Activated CD4-positive, CD25-positive, alpha-beta regulatory T cell (primary cell): ENCODE measurements at places on chromosomes 7 and 10.
A peak's percentile ranks its signal among the peaks of the same experiment; 100 is the strongest.

DNA sequence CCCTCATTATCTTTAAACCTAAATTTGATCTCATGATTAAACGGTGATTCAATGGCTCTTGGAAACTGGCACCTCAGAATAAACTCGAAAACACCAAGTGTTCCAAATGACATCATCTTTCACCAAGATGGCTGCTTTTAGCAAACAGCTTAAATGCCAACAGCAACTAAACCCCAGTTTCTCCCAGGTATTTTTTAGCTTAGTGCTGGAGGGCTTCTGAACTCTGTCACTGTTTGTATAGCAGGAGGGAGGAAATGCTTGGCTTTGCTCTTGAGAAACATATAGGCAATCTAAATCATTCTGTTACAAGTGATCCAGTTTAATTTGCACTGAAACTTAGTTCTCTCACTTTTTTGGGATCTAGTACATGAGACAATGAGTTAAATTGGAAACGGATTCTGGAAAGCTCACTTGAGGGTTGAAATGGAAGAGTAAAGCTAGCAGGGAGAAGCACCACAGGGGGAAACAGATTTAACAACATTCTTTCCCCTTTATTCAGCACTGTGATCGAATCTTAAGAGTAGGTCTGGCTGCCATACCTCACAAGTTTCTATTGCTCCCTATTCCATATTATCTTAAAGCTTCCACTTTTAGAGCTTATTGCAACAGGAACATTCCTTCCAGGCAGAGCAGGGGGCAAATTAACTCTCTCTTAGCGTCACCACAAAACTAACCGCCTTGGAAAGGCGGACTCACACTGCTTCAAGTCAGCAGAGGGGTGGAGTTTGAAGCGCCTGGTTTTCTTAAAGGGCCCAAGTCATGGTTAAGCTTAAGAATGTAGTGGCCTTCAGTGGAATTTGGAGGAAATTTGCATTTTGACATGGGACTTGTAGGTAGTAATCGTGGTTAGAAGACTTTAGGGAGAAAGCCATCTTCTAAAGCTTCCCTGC lies 1.8 kb upstream of the CCDC6 start:
- no peak for DNase-seq

DNA sequence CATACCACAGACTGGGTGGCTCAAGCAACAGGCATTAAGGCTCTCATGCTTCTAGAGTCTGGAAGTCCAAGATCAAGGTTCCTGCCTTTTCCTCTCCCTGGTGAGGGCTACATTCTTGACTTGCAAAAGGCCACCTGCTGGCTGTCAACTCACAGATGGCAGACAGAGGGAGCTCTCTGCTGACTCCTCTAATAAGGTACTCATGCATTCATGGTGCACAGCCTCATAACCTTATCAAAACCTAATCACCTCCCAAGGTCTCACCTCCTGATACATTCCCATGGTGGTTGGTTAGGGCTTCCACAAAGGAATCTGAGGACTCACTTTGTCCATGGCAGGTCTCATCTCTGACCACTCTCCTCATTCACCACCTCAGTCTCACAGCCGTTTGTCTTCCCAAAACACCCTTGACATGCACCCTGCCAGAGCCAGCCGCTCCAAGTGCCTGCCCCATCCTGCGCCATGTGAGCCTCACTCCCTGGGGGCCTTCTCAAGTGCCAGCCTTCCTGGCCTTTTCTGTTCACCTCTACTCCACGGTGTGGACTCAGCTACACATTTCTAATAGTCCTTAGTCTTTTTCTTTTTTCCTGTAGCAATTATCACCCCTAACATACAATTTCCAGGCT lies 400.3 kb upstream of the ADARB2 start:
- DNase-seq, result no peak

DNA sequence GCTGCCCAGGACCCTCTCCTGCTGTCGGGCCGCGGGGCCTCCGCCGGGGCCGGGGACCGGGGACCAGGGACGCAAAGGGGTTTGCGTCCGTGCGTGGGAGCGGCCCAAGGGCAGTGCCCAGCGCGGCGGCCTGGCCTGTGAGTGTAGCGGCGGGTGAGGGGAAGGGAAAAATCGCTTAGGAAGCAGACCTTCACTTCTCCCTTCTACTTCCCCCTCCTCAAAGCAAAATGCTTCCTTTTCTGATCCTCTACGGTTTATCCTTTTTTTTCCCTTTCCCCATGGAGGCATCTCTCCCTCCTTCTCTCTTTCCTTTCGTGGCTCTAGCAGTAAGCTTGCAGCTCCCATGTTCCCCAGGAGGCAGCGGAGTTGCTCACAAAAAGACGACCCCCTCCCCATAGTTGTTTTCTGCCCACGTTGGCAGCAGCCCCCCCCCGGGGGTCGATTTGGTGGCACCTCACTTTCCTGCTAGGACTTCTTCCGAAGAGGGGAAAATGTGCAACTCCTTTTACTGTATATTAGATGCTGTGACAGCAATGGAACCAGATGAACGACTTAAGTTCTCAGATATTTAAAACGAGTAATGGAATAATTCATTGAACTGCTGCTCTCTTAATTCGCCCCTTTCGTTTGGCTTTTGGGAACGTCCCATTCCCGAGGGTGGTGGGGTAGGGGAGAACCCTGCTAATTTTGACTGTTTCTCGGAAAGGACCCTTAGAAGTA lies 724 bp downstream of the CAPZA2 start:
- no peak for DNase-seq

DNA sequence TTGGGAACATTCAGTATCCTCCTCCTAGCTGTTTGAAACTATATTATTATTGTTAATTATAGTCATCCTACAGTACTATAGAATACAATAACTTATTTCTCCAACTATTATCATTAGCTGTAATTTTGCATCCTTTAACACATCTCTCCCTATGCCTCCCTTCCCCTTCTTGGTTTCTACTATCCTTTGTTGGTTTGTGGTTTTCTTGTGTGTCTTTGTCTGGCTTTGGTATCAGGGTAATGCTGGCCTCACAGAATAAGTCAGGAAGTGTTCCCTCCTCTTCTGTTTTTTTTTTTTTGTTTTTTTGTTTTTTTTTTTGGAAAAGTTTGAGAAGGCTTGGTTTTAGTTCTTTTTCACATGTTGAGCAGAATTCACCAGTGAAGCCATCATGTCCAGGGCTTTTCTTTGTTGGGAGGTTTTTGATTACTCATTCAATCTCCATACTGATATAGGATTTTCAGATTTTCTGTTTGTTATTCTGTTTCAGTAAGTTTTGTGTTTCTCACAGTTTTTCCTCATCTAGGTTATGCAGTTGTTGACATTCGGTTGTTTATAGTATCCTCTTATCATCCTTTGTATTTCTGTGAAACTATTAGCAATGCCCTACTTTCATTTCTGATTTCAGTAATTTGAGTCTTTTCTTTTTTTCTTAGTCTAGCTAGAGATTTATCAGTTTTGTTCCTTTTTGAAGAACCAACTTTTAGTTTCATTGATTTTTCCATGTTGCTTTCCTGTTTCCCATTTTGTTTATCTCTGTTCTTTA lies 21.6 kb downstream of the C1GALT1 start:
- no peak for DNase-seq

DNA sequence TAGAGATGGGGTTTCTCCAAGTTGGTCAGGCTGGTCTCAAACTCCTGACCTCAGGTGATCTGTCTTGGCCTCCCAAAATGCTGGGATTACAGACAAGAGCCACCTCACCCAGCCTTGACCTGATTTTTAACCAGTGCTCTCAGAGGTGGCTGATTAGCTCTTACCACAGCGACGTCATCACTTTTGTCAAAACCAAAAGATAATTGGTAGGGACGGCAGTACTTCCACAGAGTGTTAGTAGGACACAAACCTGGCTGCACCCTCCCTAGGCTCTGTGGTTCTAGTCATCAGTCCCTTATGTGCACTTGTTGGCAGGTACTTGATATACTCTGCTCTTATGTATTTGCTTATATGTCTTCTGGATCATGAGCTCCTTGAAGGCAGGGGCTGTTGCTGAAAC lies 74.0 kb downstream of the GPR141 start:
- no peak for DNase-seq

DNA sequence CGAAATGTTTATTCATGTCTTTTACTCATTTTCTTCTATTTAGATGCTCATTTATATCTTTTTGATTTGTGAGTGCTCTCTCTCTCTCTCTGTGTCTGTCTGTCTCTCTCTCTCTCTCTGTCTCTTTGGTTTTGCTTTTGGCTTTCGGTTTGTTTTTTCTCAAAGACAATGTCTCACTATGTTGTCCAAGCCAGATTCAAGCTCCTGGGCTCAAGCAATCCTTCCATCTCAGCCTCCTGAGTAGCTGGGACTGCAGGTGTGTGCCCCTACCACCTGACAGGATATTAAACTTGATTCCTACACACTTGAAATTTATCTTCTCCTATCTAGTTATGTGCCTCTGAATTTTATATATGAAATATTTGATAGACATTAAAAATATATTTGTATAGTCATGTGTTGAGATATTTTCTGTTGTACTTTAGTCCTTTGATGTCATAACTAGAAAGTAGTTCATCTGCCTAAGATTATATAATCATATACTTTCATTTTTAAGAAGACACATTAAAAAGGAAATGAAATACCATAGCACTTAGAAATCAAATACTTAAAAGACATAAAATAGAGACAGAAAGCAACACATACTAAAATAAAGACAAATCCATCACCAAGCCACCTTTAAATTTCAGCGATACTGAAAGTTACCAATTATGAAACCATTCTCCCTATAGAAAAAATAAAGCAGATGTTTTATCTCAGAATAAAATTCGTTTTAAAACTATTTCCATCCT lies 68.1 kb upstream of the SFMBT2 start:
- DNase-seq, result no peak

DNA sequence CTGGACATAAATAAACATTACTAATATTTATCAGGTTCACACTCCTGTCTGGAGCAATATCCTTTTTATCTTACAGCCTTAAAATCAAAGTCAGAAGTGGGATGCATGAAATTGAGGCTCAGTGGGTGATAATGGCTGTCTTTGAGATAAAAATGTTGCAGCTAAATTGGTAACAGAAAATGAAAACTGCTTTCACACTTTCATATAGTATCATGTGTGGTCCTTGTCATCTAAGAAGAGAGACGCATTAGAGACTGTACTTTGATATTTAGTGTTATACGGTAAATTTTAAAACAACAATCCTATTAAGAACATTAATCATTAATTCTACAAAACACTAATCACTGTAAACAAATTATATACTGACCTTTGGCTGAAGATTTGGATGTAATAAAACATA lies 235.2 kb upstream of the HGF start:
- no peak for DNase-seq

GRCh38 chr10:132707776-132708171 lies 78.2 kb downstream of the NKX6-2 start:
- no peak for DNase-seq

- DNase-seq, result no peak
Measured at GRCh38 chr7:114919587-114919986, 2.3 kb upstream of the MDFIC start.

DNA sequence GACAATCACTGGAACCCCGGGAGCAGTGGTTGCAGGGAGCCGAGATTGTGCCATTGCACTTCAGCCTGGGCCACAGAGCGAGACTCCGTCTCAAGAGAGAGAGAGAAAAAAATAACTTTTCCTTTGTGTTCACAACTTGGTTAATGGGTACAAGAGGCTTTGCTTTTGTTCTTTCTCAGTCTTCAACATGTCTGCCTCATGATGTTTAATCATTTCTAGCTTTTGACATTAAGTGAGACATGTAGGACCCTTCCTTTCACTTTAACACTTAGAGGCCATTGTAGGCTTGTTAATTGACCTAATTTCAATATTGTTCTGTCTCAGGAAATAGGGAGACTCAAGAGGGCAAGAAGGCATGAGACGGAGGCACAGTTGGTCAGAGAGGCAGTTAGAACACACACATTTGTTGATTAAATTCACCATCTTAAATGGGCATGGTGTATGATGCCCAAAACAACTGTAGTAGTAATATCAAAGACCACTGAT lies 9.3 kb upstream of the CRCP start:
- DNase-seq, result no peak

- no peak for DNase-seq
Measured at GRCh38 chr10:112366992-112367391, 6.9 kb upstream of the ACSL5 start.

- no peak for DNase-seq
Measured at GRCh38 chr10:118107040-118107439, 60.3 kb upstream of the RAB11FIP2 start.

- peak; percentile 95 for DNase-seq
Measured at GRCh38 chr10:27504007-27504807, at the start of gene RAB18. Gene RAB18, plus strand, starts transcription at chr10:27504304. Its CDS starts 66 bp downstream, at chr10:27504370.

- DNase-seq, result no peak
Measured at GRCh38 chr10:36465604-36466379, 659.6 kb upstream of the ANKRD30A start.

DNA sequence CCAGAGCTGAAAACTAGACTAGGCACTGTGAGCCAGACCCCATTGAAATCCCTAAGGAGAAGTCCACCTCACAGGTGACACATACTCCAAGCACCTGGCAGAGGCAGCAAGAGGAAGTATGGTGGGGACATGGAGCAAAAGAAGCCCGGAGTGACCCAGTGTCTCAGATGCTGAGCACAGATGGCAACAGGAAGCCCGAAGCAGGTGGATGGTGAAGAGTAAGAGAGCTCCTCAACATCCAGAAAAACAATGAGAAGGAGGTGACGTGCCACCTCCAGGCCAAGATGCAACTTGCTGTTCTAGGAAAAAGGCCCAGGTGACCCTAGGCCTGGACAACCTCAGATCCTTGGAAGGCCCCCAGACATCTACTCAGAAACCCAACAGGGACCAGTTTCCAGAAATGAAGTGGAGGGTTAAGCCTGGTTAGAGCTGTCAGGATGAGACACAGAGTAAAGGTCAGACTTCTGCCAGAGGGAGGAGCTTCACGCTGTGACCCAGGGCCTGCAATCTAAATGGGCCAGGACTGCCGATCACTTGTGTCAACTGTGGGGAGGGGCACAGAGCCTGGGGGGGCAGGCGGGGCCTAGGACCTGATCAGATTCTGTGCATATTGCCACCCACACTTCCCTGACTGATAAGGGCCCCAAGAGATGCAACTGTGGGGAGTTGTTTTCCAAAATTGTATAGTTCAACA lies 2.4 kb upstream of the COBL start:
- no peak for DNase-seq

DNA sequence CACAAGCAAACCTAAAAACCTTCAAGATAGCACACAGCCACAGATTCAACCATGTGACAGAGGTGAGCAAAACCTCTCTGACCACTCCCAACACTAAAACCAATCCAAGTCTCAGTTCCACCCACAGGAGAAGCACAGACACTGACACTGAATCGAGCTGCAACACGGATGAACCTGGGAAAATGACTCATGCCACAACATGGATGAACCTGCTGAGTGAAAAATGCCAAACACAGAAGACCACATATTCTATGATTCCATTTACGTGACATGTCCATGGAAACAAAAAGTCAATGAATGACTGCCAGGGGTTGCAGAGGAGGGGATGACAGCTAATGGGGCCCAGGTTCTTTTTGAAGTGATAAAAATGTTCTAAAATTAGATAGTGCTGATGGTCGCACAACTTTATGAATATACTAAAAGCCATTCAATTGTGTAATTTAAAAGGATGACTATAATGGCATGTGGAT lies 22.0 kb downstream of the CYTH3 start:
- no peak for DNase-seq

- DNase-seq, result no peak
Measured at GRCh38 chr10:69146759-69147158, 22.8 kb downstream of the VPS26A start.
